ENCODE measurements at places on chromosomes 7 and 10.

DNA sequence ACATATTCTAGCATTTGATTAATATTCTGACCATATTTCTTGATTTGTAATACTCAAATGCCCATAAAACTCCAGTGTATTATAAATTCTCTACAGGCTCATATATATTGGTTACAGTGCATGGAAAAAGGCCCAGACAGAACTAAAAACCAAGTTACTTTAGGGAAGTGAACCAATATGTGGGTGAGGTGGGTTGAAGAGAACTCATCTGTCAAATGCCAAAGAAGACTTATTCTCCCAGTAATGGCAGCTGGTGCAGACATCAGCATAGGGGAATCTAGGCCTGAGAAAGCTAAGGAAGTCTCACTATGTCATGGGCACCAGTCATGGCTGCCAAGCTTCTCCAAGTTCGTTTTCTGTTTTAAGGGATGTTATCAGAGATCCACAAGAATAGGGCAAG, 30.6 kb downstream of the ZNF248 start:
- DNase-seq: peak; percentile 1

GRCh38 chr10:88557256-88557655, 25.9 kb downstream of the RNLS start:
- DNase-seq: no peak

DNA sequence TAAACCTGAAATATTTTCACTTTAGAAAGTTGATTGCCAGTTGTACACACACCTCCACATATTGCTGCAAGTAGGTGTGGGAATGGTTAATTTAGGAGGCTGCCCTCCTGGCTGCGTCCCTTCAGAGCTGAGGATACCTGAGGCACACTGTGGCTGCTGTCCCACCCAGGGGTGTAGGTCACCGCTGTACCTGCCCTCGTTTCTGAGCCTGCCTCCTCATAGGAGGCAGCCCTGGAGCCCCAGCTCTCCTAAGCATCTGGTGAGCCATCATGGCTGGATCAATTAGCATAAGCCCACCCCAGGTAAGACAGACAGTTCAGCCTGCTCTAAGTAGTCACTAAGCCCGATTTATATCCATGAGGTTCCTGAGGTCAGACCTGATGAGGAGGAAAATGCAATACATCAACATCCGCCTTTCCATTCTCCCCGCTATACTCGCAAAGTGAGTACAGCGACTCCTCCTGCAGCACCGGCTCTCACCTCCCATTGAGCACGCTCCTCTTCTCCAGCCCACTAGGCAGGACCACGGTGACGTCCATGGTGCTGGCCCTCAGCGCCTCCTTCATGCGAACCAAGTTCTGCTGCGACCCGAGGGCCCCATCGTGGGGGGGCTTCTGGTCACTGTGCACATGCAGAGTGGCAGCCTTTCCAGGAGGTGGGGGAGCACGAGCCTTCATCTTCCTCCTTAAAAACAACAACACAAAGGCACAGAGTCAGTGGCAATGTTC, 97.2 kb downstream of the COBL start:
- no peak for DNase-seq

- no peak for DNase-seq
Observed at GRCh38 chr7:84337429-84337828, 142.8 kb upstream of the SEMA3A start.

DNA sequence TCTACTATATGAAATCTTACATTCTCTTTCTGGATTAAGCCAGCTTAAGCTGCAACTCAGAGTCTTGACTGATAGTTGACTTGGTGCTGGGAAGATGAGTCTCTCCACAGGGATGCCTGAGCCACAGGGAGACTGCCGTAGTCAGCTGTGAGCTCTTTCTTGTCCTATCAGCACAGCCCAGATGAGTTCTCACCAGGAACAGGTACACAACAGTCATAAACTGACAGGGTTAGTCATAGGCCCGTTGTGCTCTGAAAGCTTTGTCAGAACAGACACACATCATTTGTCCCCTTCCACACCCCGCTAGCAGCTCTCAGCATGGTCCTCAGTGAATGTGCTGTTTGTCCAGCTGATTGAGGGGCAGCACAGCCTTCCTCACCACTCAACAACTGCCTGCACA, 221.6 kb downstream of the RPS24 start:
- DNase-seq: no peak

DNA sequence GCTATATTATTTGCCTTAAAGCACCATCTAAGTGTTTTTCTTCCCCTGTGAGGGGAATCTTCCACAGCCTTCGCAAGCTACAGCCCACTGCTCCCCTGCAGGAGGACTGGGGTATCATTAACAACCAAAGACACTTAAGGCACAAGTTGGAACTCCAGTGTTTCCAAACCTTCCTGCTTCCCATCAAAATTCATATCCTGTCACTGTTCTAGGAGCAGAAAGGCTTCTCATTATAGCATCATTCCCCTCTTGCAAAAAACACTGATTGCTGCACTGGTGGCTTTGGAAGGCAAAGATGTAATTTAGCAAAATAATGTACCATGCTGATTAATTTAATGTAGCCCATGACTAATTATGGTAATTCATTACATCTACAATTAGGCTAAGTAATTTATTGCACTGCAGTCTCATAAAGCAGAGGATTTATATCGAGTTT, 207.2 kb downstream of the SKAP2 start:
- no peak for DNase-seq

DNA sequence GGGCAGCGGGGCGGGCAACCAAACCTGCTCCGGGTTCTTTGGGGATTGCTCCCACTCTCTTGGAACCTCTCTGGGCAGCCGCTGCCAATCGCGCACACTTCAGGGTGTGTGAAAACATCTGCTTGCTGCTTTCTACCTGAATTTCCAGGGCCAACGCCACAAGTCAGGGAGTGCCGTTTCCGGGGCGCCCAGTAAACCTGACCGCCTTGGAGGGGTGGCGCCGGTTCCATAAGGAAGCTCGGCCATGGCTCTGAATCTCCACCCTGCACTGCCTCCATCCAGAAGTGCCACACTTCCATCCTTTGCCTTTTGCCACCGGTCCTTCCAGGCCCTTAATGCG, 679 bp upstream of the AFAP1L2 start:
- no peak for DNase-seq

DNA sequence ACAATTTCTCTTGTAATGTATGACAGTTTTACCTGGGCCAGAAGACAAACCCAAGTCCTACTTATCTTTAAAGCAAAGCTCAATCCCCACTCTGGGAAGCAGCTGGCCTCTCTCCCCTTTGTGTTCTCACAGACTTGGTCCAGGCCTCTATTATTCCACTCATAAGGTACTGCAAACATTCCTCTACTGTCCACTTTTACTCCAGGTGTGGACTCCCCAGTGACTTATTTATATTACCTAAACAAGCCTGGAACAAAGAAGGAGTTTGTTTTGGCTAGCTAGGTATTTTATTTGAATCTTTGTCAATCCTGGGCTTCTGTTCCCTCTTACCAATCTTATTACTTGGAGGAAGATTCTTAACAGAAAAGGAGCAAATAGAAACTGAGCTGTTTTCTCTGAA, 163.5 kb downstream of the SKAP2 start:
- DNase-seq: no peak

- DNase-seq: no peak
Observed at GRCh38 chr10:100847440-100847839, 65.3 kb upstream of the SLF2 start.

DNA sequence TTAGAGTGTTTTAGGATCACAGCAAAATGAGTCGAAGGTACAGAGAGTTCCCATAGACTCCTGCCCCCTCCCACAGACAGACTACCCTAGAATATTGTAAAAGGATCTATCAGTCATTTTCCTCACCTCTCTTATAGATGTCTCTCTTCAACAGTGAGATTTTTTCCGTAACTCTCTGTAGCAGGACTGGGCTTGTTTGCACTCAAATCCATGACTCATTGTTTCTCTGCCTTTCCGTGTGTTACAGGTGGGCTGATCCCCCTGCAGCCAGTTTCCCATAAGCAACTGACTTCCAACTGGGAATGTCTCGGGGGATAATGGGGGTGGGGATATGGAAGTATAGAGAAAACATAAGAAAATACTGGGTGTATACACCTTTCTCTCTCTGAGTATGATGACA, 921.0 kb downstream of the GATA3 start:
- no peak for DNase-seq

- DNase-seq: no peak
Observed at GRCh38 chr7:107453388-107453787, 16.5 kb upstream of the GPR22 start.

DNA sequence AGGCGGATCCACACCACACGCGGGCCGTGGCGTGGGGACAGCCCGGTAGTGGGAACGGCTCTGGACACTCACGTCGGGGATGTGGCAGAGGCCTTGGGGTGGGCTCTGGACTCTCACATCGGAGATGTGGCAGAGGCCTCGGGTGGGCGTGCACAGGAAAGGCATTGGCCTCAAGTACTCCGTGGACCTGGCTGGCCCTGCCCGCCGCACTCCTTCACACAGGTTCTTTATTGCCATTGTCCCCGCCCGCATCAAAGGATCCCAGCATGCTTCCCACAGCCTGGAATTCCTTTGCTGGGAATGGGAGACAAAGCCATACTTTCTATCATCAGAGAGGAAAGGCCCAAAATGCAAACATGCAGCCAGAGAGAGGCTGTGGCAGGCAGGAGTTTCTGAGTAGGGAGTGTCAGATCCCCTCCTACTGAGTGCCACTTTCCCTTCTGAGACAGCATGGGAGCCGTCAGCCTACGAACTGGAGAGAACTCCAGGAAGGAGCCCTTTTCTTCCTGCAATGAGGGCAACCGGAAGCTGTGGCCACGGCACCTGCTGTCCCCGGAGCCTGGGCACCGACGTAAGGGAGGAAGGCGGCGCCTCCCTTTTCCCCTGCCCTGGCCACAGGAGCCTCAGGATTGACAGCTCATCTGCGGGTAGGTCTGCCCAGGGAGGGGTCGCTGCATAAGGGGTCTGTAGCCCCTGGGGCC, 51.5 kb downstream of the RBM17 start:
- DNase-seq: peak; percentile 47

- no peak for DNase-seq
Observed at GRCh38 chr10:88113232-88113631, 249.8 kb downstream of the PTEN start.

- no peak for DNase-seq
Observed at GRCh38 chr7:392822-393221, 102.9 kb downstream of the FOXL3 start.

GRCh38 chr10:24958721-24959381, 6.4 kb upstream of the PRTFDC1 start:
- DNase-seq: no peak

DNA sequence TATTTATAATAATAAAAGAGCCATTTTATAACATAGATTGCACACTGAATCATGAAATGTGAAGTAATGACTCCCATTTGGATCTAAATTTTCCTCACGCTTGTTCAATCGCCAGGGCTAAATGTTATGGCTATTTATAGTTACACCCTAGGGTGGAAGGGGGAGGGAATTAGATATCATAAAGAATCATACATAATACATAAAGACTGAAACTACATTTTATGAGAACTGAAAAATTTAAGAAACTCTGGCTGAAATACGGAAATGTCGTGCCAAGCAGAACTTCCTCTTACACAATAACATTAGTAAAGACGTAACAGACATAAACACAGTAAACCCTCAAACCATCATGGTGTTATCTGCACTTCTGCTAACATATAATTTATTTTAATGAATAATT, 327.5 kb upstream of the PHF14 start:
- DNase-seq: peak; percentile 75

DNA sequence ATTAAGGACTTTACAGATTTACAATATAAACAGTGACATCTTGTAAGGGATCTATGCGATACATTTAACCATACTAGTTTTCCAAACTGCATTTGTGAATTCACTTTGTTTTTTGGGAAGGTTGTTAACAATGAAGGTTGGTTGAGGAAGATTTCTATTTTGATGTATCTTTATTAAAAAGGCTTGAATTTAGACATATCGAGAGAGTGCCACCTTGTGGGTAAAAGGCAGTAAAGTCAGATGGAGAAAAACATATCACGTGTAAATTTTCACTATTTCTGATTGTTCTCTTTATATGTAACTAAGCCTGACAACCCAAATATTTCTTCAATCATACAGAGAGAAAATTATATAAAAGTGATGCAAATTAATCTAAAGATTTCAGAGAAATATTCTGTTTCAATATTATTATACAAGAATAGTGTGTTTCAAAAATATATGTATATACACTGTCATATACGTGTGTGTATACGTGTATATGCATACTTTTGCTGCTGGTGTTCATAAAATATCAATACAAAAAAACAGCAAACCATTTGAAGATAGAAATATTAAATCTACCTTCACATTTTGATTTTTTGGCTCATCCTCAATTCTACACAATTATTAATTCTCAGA, 988.6 kb downstream of the SORCS1 start:
- peak; percentile 8 for DNase-seq
